ENCODE measurements at places on chromosomes 7 and 10.

- no peak for DNase-seq
Observed at GRCh38 chr7:117200132-117200531, 122.7 kb downstream of the WNT2 start.

DNA sequence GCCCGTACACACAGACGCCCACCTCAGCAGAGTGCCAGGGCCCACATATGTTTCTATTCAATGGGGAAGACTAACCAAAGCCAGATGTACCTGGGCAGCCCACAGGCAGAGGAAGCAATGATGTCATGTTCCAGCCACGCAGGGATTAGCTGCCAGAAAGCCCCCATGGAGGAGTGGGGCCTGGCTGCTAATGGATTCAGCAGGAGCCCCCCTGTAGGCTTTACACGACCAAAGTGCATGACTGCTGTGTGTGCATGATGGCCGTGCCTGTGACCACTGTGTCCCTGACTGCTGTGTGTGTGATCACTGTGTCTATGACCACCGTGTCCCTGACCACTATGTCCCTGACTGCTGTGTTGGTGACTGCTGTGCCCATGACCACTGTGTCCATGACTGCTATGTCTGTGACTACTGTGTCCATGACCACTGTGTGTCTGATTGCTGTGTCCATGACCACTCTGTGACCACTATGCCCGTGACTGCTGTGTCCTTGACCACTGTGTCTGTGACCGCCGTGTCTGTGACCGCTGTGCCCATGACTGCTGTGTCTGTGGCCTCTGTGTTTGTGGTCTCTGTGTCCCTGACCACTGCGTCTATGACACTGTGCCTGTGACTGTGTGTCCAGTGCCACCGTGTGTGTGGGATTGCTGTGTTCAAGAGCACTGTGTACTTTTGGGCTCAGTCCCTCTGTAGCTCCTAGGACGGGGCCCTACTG lies 409.3 kb downstream of the RPS24 start:
- no peak for DNase-seq

DNA sequence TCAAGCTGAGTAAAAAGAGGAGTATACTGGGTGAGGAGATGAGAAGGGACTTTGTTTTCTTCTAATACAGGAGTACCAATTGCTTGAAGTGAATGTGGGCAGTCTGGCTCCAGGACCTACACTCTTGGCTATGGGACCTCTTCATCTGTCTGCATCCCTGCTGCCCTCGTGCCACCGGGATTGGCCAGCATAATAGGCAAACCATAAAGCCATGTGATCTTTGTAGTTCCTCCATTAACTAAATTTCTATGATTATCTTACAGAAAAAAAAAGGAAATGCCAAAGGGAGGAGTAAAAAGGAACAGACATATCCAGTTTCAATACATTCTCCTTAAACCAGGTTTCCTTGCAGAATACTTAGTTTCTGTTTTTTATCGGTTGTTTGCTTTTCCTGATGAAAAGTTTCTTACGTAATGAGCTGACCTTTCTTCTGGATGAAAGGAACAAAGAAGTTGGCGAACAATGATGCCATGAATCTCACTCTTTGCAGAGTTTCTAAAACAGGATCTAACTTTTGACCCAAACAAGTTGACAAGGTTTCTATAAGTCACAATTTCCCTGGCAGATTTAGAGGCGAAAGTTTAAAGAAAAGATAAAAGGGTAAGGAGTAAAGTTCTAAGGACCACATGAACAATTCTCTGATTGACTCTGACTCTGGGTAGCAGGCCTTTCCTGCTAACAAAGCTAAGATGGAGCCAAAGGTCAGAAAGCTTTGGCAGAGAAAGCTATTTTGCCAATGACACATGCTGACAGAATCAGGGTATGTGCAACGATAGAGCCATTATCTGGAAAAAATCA lies 54.1 kb downstream of the LAMB1 start:
- no peak for DNase-seq

DNA sequence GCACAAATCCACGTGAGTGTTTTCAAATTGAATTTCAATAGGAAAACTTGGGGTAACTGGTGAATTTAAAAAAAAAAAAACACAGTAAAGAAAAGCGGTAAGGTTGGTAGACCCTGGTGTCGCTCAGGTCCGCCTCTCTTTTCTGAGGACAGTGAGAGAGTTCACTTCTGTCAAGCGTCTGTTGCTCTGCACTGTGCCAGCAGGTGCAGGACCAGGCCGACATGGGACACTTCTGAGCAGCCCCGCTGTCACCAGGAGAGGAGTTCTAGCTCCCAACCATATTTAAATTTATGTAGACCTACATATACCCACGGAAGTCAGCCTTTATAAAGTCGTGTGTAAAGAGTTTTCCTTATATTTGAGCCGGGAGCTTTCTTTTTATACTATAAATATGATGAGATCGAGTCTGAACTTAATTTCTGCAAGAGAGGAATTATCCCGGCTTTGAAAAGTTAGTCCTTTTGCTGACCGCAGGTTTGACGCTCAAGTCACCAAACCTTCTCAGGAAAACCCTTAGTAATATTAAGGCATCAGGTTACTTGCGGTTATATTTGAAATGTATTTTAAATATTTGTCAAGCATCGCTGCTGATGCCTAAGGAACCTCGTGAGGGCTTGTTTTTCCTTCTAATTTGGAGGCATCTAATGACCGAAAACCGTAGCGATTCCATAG lies 531 bp downstream of the IKZF1 start:
- no peak for DNase-seq

- DNase-seq, result no peak
Observed at GRCh38 chr10:62005687-62006086, 104.2 kb downstream of the ARID5B start.

DNA sequence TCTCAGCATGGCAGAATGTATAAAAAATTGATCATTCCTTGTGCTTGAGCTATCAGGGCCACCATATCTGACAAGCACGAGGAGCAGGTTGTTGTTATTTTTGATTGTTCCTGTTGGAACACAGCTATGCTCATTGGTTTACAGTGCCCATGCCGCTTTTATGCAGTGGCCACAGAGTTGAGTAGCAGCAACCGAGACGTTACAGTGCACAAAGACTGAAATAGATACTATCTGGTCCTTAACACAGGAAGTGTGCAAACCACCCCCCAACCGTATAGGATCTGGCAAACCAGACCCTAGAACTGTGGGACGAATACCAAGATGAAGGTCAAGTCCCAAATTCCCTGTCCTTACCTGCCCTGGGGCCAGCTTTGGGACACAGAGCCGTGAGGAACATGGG lies 216.6 kb downstream of the KLF6 start:
- no peak for DNase-seq

DNA sequence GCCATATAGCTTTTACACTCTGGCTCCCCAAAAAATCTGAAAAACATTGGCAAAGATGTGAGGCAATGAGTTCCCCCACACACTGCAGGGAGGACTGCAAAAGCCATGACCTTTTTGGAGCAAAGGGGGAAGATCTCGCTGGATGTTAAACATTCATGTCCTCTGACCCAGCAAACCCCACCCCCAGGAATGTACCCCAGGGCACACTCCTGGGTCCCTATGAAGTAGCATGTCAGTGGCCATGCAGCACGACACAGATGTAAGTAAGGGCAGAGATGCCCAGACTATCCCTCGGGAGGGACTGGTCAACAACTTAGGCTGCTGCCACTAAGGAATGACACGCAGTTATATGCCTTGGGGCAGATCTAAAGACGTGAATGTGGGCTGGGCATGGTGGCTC lies 100.6 kb downstream of the DLG5 start:
- no peak for DNase-seq

GRCh38 chr10:58795560-58795959 lies 282.9 kb downstream of the BICC1 start:
- no peak for DNase-seq

DNA sequence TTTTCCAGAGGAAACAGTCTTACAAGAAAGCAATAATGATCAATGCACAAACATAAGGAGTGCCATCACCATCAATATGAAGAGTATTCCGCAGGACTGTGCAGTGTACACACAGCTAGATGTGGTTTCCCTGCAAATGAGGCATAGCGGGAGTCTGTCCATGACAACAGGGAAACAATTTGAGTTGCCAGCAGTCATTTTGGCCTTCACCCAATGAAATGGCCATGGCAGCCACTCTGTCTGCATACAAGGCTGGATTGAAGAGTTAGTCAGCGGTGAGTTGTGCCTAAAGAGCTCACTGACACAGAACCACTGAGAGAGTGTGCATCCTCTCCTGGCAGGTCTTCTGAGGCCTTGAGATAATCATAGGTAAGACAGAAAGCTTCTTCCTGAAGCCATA lies 303.3 kb downstream of the IPMK start:
- no peak for DNase-seq

DNA sequence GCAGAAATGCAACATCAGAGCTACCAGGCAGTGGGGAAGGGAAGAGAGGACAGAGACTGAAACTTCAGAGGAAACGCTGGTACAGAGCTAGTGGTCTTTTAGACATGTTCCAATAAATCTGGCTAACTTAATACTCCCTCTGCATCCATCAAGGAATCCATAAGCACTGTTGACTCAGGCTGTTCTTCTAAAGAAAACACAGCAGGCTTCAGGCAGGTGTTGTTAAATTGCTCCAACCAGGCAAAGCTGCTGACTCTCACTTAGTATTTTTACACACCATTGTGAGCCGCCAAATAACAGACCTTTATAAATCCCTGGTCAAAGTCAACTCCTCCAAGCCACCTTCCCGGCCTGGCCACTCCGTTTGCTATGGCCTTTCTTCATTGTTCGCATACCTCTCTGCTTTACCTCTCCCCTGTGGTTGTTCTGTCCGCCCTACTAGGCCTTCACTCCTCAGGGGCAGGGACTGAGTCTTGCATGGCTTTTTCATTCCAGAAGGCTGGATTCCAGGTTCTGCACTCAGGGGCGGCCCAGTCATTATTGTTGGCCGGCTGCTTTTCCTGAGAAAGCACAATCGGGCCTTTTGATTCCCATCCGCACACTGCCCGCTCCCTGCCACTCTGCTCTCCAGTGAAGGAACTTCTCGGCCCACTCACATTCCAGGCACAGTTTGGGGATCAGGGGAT lies 18.4 kb downstream of the CREB3L2 start:
- DNase-seq, result no peak

GRCh38 chr7:29385214-29385814 lies 178.3 kb upstream of the PRR15 start:
- DNase-seq, result no peak

DNA sequence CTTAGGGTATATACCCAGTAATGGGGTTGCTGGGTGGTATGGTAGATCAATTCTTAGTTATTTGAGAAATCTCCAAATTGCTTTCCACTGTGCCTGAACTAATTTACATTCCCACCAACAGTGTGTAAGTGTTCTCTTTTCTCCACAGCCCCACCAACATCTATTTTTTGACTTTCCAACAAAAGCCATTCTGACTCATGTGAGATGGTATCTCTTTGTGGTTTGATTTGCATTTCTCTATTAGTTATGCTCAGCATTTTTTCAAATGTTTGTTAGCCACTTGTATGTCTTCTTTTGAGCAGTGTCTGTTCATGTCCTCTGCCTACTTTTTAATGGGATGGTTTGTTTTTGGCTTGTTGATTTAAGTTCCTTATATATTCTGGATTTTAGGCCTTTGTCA lies 66.4 kb downstream of the MGAM2 start:
- DNase-seq, result no peak

DNA sequence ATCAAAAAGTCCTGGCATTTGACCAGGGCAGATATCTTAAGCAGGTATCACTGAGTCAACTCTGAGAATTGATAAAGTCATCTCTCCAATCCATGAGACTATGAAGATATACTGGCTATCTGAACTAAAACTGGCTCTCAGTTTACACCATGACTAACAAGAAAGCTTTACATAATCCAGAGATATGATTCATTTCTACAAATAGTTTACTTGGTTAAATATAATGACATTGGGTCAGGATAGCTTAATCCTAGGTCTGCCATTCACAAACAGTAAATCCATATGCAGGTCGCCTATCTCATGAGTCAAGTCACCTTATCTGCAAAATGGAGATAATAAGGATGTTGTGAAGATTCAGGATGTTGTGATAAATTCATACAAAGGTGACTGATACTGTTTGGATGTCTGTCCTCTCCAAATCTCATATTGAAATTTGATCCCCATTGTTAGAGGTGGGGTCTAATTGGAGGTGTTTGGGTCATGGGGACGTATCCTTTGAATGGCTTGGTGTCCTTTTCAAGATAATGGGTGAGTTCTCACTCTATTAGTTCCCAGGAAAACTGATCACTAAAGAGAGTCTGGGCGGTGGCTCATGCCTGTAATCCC lies 117.4 kb downstream of the JMJD1C start:
- no peak for DNase-seq

DNA sequence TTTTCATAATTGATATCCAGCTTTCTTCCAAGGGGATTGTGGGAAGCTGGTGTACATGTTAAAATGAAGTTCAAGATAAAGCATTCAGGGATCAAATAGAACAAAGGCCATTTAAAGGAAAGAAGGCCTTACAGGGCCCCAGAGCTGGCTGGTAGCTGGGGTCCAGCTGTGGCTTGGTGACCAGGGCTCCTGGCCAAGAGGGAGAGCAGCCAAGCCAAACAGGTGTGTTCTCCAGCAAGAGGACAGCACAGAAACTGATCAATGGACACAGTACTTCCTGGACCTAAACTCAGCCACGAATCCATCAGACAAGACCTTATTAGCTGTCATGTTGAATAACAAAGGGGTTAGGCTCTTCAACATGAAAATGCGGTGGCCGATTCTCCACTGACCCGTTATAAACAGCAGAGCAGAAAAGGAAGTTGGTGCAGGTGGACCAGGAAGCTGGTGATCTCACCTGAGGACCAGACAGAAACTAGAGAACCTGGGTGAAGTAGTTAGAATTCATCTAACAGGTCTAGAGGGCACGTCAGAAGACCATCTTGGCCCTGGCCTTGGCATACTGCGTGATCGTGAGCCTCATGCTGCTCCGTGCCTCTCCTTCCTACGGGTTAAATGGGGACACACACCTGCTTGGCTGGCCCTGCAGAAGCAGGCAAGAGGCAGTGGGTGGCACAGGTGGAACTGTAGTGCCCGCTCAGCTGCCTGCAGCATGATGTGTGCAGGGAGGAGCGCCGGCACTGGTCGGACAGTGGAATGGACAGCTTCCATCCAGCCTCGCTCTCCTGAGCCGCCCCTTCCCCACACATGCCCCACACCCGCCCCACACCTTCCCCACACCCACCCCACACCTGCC lies 53.8 kb downstream of the PARP12 start:
- no peak for DNase-seq

DNA sequence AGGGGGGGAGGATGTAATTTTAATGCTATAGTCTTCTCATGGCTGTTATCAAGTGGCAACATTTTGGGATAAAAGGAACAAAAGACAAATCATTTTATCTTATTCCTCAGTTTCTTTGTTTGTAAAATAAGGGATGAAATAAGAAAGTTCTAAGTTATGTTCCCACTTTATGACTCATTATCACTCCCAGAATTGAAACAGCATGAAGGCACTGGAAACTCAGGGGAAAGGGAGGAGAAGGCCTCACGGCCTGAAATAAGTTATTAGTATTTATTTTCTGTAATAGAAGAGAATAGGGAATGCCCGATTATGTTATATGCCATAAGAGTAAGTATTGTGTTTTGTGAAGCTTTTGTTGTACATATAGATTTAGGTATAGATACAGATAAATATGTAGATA lies 85.0 kb upstream of the NAMPT start:
- no peak for DNase-seq

Measured in iPS DF 6.9 (cell line).